ENCODE measurements at places on chromosomes 4 and X.

DNA sequence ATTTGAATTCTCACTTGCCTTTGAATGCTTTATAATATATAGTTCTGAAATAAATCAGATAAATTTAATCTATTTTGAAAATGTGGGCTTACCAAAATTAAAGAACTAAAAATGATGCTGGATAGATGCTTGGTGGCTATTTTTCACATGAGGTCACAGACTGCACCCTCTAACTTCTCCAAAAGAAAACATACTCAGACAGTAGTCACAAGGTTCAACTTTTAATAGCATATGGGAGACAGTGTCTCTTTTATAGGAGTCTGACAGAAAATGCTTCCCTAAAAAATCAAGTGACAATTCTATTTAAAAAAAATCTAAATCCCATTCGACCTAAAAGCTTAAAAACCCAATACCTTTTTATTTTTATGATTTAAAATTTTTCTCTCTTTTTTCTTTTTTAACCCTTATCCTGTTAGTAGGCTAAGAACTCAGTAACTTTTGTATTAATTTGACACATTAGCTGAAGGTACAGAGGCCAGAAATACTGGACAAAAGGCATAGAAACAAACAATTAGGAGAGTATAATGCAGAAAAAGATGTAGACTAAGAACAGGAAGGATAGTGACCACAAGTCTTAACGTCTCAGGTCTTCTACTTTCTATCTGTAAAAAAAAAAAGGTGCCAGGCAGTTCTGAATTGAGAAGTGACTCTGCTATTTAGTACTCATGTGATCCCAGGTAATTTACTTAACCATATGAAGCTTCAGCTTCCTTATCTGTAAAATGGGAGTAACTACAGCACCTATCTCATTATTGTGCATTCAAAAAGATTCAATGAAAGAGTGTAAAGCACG, 7.6 kb downstream of the TIGD4 start:
- DNase-seq: no peak

GRCh38 chr4:176137631-176138030, 57.8 kb downstream of the SPATA4 start:
- DNase-seq: no peak

DNA sequence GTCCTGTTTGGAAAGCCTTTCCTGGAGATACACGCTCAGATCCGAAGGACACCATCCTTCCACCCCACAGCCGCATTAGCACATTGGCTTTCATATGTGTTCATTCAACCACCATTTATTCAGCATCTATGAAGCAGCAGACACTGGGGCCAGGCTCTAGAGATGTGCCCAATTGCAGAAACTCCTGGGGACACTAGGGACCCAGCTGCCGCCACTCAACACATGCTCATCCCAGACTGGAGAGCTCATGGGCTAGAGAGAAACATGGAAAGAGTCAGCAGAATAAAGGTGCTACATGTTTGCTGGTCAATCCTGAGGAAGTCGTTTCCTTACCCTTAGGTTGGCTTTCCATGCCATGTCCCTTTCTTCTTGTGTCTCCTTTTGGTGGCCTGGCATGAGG, 7.6 kb downstream of the CTAG1A start:
- no peak for DNase-seq

GRCh38 chr4:1511441-1512041, 105.3 kb upstream of the NKX1-1 start:
- no peak for DNase-seq

GRCh38 chr4:63275491-63275890, 1133.8 kb downstream of the TECRL start:
- DNase-seq: no peak

DNA sequence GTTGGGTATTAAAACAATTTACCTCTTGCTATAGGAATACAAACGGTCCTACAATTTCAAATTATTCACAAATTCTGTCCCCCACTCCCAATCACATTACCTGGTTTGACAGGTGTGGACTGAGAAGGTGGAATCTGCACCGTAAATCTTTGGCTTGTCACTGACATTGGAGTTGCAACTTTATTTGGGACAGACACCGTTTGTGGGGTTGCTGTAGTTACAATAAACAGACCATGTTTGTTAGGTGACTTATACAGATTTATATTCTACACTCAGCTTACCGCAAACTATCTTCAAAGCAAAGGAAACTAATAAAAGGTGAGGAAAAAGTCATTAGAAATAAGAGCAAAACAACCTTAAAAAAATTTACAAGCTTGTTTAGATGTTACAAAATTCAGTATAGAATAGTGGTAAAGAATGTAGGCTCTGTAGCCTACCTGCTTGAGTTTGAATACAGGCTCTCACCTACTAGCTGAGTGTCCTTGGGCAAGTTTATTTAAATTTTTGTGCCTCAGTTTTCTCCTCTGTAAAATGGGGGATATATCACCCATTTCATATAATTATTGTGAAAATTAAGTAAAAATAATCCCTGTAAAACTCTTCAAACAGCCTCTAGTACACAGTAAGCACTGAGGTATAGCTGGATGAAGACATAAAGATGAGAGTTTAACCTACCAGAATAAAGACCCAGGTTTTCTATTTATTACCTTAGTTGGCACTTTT, 6.1 kb downstream of the TAF9B start:
- no peak for DNase-seq

- DNase-seq: no peak
Measured at GRCh38 chrX:10146346-10146745, 10.4 kb upstream of the CLCN4 start.

- DNase-seq: no peak
Measured at GRCh38 chr4:73450398-73451004, 14.5 kb downstream of the AFP start.

- DNase-seq: no peak
Measured at GRCh38 chr4:40122941-40123340, 66.3 kb downstream of the N4BP2 start.

DNA sequence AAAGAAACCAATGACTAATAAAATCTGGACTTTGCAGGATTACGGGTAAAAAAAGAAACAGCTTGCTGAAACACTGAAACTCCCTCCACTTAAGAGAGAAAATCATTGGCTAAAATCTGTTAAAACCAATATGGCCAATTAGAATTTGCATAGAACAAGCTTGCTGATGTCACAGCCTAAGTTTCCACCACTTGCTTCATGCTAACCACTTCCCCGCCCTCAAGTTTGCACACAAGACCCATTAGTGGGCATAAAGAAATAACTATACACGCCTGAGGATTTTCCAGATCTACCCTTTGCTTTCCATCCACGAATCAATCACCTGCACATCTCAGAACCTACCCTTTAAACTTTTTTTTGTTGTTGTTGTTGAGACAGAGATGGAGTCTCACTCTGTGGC, 42.7 kb upstream of the PHEX start:
- no peak for DNase-seq

- no peak for DNase-seq
Measured at GRCh38 chr4:8252301-8253173, 17.0 kb upstream of the HTRA3 start.

DNA sequence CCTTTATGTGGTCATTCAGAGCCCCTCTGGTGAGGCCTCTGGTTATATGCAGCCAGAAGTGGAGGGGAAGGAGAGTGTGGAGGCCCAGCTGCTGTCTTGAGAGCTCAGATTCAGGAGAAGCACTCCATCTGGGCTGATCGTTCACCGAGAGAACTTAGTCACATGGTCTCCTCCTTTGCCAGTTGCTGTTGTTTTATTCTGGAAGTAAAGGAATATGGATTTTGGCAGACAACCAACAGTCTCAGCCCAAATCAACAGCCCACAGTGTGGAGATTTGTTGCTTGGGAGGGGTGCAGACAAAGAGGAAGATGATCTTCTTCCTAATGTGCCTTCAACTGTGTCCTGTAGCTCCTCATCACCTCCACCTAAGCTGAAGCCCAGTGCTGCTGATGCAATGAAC, 355.4 kb downstream of the ANK2 start:
- DNase-seq: no peak

DNA sequence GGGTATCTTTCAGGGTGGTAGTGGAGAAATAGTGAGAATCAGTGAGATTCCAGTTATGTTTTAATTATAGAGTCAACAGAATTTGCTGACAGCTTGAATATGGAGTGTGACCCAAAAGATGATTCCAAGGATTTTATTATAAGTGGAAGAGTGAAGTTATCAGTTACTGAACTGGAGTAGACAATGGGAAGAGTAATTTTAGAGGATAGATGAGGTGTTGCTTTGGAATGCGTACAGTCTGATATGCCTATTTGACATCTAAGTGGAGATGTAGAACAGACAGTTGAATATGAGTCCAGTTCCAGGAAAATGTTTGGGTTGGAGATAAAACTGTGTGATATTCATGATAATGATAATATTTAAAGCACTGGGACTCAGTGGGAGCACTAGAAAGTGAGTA, 174.2 kb downstream of the MAPK10 start:
- DNase-seq: no peak

DNA sequence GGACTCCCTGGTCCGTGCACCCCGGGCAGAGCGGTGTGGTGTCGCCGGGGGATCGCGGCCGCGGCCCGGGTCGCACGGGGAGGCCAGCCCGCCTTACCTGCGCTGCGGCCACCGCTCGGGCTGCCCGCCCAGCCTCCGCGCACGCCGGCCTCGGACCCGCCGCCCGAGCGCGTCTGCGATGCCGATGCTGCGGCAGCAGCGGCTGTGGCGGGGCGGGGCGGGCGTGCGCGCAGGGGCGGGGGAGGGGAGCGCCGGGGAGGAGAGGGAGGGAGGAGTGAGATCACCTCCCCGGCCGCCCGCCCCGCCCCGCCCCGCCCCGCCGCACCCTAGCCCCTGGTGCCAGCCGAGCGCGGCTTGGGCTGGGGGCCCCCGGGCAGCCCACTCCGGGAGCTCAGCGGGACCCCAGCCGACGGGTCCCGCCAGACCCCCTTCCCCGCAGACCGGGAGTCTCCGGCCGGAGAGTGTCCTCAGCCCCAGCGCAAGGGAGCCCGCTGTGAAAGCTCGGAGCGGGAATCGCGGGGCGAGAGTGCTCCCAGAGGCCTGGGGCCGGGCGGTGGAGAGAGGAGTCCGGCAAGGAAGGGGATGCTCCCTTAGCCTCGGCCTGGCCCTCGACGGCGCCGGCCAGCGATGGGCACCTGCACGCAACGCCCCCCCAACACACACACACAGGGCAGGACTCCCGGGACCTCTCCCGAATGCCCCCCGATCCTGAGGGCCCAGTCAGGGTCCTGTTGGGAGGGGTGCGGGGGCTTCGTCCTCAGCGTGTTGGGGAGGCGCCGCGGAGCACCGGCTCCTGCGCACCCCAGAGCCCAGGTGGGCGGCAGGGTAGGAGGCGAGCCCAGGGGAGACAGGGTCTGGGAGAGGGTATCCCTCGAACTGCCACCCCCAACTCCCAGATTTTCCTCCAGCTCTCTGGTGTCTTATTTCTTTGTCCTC, at the start of gene L1CAM:
TSS of gene L1CAM (minus strand) at position 206 of the 936 bp plus-strand sequence. CDS start 10,337 bp downstream, outside the sequence.
- no peak for DNase-seq

GRCh38 chrX:471281-471680, 84.6 kb upstream of the PPP2R3B start:
- DNase-seq: no peak

GRCh38 chrX:23317799-23318724, 16.6 kb upstream of the PTCHD1 start:
- no peak for DNase-seq

DNA sequence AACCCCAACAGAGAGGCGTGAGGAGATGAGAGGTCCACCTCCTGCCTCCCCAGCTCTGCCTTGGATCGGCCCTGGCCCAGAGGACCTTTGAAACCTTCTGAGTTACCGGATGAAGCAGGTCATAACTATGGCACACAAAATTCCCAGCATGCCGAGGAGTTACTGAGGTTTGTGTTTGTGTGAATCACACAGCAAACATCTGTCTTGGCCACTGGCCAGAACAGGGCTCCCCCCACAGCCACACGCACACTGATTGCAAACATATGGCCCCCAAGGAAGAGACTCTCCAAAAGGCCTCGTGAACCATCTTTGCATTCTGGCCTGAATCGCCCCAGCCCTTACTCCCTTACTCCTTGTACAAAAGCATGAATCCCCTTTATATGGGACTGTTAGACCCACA, 18.9 kb downstream of the RPS4X start:
- no peak for DNase-seq

DNA sequence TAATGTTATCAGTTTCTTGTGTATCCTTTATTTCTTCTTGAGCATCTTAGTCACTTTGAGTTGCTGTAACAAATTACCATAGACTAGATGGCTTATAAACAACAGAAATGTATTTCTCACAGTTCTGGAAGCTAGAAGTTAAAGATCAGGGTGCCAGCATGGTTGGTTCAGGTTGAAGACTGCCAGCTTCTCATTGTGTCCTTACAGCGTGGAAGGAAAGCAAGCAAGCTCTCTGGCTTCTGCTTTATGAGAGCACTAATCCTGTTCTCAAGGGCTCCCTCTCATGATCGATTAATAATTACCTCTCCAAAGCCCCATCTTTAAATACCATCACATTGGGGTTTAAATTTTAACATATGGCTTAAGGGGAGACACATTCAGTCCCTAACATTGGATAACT, 497.2 kb downstream of the RAPGEF2 start:
- no peak for DNase-seq

- DNase-seq: no peak
Measured at GRCh38 chrX:40152173-40152711, 54.5 kb upstream of the BCOR start.

- no peak for DNase-seq
Measured at GRCh38 chrX:19791562-19791961, 95.8 kb downstream of the SH3KBP1 start.

- no peak for DNase-seq
Measured at GRCh38 chr4:182354867-182355266, 111.7 kb downstream of the TENM3 start.

- DNase-seq: no peak
Measured at GRCh38 chr4:186723292-186724057, at the start of gene FAT1. Gene FAT1, minus strand, starts transcription at chr4:186723856. Its CDS starts 14,029 bp downstream, at chr4:186709827.

All from stimulated activated CD8-positive, alpha-beta memory T cell treated with anti-CD3 and anti-CD28 coated beads, Interleukin-2, amount 100 ng/mL, for 48 hours (primary cell).